ENCODE measurements at places on chromosomes 7 and 10. TPM values are rescaled to one million over a fixed set of nuclear protein-coding genes. Genes with fewer than 3 reads are reported as not detected.

The MALRD1 gene
- not detected for polyA plus RNA-seq

The CHAT gene
- not detected for polyA plus RNA-seq

The LEP gene
- polyA plus RNA-seq, result not detected

The MAPK8 gene
- 20.2 TPM for polyA plus RNA-seq

The CALML5 gene
- not detected for polyA plus RNA-seq

The CNPY1 gene
- not detected for polyA plus RNA-seq

The PRKAR1B gene
- polyA plus RNA-seq, result 35.4 TPM

Data from naive thymus-derived CD8-positive, alpha-beta T cell (primary cell).